ENCODE measurements at places on chromosomes 5 and 9.

GRCh38 chr5:39547553-39548154 is 122.9 kb upstream of the DAB2 start:
- peak; percentile 87 for DNase-seq

DNA sequence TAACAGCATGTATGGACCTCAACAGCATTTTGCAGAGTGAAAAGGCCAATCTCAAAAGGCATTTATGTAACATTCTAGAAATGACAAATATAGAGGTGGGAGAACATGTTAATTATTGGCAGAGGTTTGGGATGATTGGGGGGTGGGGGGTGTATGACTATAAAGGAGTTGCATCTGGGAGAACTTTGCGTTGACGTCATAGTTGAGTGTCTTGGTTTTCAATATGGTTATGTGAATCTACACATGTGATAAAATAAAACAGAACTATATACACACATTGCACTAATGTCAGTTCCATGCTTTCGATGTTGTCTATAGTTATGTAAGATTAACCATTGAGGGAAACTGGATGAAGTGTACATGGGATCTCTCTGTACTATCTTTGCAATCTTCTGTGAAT is 139.1 kb downstream of the SV2C start:
- no peak for DNase-seq

GRCh38 chr9:121674017-121674416 is 22.6 kb downstream of the DAB2IP start:
- DNase-seq, result no peak

GRCh38 chr9:113274474-113275156 is 757 bp downstream of the CDC26 start:
- peak; percentile 68 for DNase-seq

- no peak for DNase-seq
These were observed 130.2 kb upstream of the FSTL4 start for GRCh38 chr5:133742431-133742988.

DNA sequence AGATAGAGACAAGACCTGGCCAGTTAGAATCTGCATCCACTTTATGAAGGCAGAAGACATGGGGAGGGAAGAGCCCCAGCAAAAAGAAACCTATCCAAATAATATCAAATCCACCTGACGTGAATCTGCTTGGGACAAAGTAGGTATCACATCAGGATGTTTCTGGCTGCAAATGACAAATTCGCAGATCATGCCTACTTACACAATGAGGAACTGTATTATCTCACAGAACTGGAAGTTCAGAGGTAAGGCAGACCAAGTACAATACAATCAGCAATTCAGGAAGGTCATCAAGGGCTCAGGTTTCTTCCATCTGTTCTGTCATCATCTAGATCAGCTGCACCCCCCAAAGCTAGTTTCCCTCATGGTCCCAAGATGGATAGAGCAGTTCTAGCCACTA is 13.2 kb upstream of the NR4A3 start:
- DNase-seq, result no peak

- no peak for DNase-seq
These were observed 3.8 kb upstream of the SQSTM1 start for GRCh38 chr5:179816796-179817469.

DNA sequence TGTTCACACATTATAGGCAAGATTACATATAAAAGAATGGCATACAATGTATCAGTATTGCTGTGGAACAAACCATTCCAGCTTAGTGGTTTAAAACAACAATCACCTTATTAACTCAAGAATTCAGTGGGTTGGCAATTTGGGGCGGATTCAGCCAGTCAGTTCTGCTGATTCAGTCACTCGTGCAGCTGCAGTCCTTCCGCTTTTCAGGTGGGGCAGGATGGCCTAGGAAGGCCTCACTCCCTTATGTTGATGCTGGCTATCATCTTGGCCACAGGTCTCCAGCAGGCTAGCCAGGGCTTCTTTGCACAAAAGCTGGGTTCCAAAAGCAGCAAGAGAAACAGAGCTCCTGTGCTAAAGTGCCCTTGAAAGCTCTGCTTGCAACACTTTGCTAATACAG is 150.6 kb downstream of the MCTP1 start:
- no peak for DNase-seq

- DNase-seq, result no peak
These were observed 83.7 kb downstream of the MYO10 start for GRCh38 chr5:16852251-16853005.

GRCh38 chr9:120935383-120935857 is 8.8 kb upstream of the TRAF1 start:
- peak; percentile 98 for DNase-seq

GRCh38 chr5:119343766-119344165 is 12.1 kb upstream of the TNFAIP8 start:
- DNase-seq, result no peak

- no peak for DNase-seq
These were observed 177.4 kb upstream of the DAPK1 start for GRCh38 chr9:87320146-87320884.

DNA sequence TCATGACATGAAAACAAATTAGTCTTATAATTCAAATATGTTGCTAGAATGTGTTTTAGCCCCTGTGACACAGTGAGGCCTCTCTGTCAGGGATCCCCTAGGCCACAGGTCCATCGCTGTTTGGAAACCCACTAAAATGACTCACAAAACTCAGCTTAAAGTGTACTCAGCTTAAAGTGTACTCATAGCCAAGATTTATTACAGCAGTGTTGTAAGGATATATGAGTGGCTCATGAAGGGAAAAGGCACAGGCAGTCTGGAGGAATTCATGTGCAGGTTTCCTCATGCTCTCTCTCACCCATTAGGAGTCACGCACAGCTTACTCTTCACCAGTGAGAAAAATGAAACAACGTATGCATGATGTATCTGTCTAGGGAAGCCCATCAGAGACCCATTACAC is 24.4 kb upstream of the TGFBI start:
- DNase-seq, result peak; percentile 48

DNA sequence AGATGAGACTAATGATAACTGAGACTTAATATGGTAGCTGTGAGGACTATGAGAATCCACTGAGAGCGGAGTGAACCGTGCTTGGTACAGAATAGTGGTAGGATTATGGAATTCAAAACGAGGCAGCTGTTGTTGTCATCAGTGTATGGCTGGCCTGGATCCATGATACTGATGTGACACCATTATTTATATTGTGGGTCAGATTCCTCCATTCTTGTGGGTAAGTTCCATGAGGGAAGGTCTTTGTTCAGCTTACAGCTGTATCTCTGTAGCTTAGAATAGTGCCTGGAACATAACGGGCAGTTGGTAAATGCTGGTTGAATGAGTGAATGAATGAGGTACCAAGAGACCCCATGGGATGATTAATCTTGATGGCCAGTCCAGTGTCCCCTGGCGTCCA is 61.8 kb downstream of the ACER2 start:
- DNase-seq, result no peak

DNA sequence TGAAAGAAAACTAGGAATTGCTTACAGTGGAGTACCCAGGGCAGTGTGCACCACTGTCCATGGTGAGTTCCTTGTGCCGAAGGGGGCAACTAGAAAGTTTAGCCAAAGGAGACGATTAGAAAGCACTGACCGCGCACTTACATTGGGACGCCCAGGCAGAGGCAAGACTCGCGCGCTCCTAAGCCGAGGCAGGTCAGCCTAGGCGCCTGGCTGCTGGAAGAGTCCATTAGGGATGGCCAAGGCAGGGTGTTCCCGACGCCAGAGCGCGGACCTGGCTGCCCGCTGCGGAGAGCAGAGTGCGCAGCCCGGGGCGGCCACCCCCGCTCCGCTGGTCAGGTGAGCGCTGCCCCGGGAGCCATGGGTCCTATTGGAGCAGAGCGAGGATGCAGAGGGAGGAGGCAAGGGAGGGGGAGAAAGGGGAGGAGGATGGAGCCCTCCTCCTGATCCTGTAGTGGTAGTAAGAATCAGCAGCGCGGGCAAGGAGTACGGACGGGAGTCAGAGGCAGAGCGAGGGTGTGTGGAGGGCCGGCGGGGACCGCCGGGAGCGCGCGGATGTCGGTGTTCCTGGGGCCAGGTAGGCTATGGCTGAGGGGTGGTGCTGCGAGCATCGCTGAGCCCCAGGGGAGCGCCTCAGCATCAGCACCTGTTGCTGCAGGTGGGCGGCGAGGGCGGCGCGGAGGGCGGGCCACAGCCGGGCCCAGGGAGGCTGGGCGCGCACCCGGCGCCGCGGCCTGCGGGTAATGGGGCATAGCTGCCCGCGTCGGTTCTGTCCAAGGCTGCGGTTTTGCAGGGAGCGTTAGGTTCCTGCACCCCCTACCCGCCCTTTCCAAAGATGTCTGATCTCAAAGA is at the start of gene ADGRV1:
ADGRV1 (plus strand) TSS at position 454 of the 849 bp plus-strand sequence; CDS start at position 553, 99 bp downstream.
- peak; percentile 33 for DNase-seq

GRCh38 chr5:40276426-40277102 is 403.2 kb upstream of the PTGER4 start:
- DNase-seq, result no peak

GRCh38 chr9:25891527-25891926 is 213.3 kb upstream of the TUSC1 start:
- DNase-seq, result no peak

DNA sequence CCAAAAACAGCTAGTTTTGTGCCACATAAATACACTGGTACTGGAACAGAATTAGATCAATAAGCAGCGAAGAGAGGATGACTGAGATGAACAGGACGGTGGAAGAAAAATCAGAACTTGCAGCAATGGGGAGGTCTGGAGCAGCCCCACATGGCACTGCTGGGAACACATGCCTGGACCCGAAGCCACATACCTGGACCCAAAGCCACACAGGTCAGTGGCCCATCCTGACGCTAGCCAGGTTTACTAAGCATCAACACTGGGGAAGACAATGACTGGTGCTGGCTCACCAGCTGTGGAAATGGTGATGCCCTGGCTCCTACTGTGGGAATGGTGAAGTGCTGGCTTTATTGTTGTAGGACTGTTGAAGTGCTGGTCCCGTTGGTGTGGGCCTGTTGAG is 139.7 kb upstream of the IRX4 start:
- no peak for DNase-seq

DNA sequence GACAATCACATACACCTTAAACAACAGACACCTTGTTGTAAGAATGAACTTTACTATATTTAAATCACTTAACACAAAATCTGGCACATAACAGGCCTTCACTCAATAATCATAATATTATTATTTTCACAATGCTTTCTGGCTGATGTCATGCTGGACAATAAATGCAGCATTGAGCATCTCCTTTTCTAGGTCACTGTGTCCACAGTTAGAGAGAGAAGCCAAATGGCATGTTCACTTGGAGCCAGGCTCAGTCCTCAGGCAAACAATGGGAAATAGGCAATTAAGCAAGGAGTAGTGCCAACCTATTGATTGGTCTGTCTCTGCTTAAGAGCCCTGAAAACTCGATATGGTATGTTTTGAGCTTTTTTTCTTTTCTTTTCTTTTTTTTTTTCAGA is 50.6 kb upstream of the KLF4 start:
- DNase-seq, result no peak

- no peak for DNase-seq
These were observed 38.6 kb downstream of the SNX18 start for GRCh38 chr5:54556141-54556540.

DNA sequence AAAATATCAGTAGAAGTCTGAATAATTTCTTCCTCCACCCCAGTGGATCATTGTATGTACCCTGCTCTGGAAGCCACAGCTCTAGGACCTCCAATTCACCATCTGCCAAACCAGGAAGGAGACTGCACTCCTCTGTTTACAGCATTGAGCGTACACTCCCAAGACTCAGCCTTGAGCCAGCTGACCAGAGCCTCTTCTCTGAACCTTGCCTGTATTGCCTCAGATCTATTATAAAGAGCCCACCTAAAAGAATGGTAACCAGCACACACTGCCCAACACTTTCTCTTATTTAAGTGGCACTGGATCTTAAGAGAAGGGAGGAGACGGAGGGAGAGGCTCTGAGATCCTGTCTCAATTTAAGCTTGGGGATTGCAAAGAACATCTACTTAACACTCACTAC is 217.8 kb upstream of the RASEF start:
- no peak for DNase-seq

GRCh38 chr5:62814991-62815390 is 236.4 kb downstream of the LRRC70 start:
- DNase-seq, result no peak

- DNase-seq, result no peak
These were observed 12.7 kb downstream of the PTGES start for GRCh38 chr9:129740174-129740573.

- no peak for DNase-seq
These were observed 107.1 kb upstream of the POC5 start for GRCh38 chr5:75824323-75824722.

- no peak for DNase-seq
These were observed 5.9 kb downstream of the DNM1 start for GRCh38 chr9:128208946-128209669.

- DNase-seq, result peak; percentile 55
These were observed 44.9 kb upstream of the RAPGEF6 start for GRCh38 chr5:131679911-131680310.

DNA sequence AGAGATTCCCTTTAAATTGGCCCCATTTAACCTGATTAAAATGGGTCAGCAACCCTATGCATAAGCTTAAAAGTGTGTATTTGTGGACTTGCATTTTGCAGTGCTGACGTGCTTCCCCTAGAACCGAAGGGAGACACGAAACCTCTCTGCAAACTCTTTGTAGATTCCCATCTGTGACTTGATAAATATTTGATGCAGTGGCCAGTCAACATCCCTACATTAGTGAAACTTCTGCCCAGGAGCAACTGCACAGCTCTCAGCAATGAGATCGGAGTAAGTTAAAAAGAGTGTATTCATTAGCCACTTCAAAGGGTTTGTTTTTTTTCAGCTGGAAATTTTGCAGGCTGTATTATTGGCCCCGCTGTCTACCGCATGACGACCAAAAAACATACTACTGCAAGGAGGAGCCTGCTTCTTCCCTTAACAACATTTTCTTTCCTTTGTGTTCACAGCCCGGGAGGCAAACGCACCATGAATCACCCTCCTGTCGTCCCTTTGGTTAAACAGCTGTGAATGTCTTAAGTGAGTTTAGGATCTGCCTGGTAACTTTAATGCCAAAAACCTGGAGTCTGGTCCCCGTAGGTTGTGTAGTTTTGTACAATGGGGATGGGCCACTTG is 38.0 kb upstream of the TCERG1 start:
- DNase-seq, result peak; percentile 10

GRCh38 chr9:137484551-137485315 is 25.6 kb upstream of the NSMF start:
- DNase-seq, result no peak

DNA sequence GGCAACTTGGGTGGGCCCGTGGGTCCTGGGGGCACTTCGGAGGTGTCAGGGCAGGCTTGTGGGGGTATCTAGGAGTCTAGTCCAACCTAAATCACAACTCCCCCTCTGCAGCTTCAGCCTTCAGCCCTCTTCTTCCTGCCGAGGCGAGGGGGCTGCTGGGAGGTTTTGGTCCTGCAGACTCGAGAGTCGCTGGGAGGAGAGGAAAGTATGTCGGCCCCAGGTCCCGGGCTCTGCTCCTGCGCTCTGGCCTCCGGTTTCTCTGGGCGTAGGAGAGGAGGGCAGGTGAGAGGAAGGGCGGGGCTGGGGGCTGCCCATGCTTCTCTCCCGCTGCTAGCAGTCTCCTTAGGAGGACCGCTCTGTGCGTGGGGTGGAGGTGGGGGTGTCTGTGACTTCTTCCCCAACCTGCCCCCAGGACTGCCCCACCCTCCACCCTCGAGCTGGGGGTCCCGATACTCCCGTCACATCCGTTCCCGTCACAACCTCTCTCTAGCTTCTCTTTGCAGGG is 139.8 kb upstream of the COL5A1 start:
- no peak for DNase-seq

- peak; percentile 75 for DNase-seq
These were observed 56.7 kb downstream of the ARHGAP26 start for GRCh38 chr5:142826741-142827492.

Data from fibroblast of pulmonary artery (primary cell).